Cerebellar nuclear complex (tissue), 1 donor: ENCODE measurements at places on chromosomes 2 and 18.

- no peak for DNase-seq
These were observed 62.3 kb upstream of the TMEM178A start for GRCh38 chr2:39603436-39603835.

DNA sequence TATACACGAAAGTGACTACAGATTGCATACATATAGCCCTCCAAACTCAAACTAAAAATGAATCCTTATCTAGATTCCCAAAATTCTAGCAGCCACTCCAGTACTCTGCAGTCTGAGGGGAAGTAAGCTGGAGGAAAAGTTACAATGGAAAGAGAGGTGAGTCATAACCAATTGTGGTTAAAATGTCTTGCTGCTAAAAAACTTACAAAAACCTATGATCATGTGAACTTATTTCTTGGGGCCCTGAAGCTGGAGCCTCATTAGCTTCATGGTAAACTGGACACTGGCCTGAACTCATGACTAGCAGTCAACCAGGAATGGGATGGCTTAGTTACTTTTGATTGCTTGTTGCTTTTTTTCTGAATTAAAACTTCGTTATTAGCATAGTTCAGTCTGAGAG is 175.9 kb downstream of the SLC4A3 start:
- DNase-seq, result no peak

- DNase-seq, result no peak
These were observed 413.3 kb upstream of the TRIB2 start for GRCh38 chr2:12303181-12304030.

DNA sequence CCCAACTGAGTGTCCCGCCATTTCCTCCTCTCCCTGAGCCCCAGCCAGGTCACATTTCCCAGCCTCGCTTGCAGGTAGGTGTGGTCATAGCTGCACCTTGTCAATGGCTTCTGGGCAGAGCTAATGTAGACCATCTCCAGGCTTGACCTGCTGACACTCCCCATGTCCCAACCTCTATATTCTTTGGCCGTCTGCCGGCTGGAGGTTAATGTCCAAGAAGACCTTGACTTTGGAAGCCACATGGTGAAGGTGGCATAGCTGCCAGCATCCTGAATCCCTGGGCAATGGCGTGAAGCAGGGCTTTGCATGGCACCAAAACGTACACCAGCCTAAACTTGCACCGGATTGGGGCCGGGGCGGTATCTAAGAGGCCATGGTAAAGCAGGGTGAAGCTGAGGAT is 88.3 kb downstream of the SPP2 start:
- DNase-seq, result no peak

DNA sequence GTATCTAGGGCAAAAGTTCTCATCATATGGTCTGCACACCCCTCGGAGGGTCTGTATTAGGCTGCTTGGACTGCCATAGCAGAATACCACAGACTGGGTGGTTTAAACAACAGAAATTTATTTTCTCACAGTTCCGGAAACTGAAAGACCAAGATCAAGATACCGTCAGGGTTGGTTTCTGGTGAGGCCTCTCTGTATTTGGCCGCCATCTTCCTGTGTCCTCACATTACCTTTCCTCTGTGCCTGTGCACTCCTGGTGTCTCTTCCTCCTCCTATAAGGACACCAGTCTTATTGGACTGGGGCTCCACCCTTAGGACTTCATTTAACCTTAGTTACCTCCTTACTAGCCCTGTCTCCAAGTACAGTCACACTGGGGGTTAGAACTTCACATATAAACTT is 132.5 kb downstream of the NCOA1 start:
- DNase-seq, result no peak

GRCh38 chr18:13288509-13289133 is 70.1 kb downstream of the LDLRAD4 start:
- no peak for DNase-seq

DNA sequence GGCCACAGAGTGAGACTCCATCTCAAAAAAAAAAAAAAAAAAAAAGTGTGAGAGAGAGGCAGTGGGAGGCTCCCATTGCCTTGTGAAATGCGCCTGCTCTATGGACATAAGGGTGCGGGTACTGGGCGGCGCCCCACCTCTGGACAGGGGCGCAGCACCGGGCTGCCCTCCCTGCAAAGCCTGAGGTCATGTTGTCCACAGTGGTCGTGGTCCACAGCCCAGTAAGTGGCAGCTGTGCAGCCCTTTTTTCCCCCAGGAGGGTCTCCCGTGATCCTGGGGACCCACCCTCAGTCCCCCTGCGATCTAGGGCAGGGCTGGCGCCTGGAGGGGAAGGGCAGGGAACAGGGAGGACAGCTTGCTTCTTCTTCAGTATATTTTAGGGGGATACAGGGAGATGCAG is 37.8 kb downstream of the LPIN1 start:
- DNase-seq, result no peak

GRCh38 chr2:202870431-202871299 is 901 bp downstream of the ICA1L start:
- peak; percentile 80 for DNase-seq

DNA sequence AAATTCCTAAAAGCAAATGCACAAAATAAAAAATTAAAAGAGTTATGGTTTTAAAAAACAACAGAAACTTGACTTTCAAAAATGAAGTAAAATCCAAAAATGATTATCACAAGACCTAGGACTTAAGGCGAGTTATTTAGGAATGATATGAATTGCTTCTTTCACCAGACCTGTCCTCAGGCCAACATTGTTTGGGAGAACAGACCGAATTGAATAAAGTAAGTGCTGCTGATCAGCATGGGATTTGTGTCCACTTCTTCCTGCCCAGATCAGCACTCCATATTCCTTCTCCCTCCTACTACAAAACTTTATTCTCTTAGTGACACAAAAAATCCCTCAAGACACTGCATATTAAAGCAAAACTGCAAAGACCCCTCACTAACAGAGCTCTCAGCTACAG is 39.1 kb downstream of the WDFY1 start:
- DNase-seq, result no peak

DNA sequence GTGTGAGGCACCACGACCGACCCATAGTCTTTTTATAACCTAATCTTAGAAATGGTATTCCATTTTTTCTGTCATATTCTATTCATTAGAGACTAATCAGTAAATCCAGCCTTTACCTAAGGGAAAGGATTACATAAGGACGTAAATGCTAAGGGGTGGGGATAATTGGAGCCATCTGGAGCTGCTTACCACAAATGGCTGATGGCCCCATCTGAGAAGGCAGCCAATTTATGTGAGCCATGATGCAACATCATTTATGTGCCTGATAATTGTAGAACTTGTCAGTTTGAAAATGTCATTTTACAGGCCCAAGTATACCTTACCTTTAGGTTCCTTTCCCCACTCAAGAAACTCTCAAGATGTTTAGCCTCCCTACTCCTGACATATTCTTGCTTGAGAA is 44.0 kb downstream of the ARHGEF33 start:
- no peak for DNase-seq

GRCh38 chr2:126950504-126950903 is 51.8 kb downstream of the TEX51 start:
- DNase-seq, result no peak

DNA sequence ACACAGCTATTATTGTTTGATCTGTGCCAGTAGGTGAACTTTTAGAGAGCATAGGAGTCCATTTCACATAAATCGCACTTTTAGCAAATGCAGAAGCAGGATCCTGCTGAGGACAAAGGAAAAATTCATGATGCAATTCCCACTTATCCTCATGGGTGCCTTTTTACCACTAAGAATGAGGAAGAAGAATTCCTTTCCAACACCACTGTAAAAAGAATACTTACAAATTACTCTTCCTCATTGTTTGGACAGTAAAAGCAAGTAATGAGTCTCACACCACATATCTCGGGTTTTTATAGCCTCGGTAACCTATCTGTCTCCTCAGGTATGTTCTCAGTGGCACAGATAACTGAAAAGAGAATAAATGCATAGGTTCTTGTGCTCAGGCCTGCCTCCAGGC is 238.5 kb downstream of the MTX2 start:
- DNase-seq, result no peak

DNA sequence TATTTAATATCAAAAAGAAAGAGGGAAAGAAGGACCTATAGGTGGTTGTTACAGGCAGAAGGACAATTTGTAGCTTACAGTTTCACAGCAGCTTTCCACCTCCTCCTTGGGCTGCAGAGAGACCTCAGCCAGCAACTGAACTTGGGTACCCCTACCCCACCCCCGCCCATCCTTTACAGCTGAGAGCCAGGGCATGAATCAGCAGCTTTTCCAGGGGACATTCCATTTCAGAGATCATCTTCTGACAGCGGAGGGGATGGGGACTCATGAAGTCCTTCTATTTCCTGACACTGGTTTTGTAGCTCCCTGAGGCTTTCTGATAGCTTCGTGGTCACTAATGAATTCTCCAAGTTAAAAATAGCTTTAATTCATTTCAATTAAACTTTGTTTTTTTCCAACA is 96.4 kb downstream of the ITGB1BP1 start:
- no peak for DNase-seq

DNA sequence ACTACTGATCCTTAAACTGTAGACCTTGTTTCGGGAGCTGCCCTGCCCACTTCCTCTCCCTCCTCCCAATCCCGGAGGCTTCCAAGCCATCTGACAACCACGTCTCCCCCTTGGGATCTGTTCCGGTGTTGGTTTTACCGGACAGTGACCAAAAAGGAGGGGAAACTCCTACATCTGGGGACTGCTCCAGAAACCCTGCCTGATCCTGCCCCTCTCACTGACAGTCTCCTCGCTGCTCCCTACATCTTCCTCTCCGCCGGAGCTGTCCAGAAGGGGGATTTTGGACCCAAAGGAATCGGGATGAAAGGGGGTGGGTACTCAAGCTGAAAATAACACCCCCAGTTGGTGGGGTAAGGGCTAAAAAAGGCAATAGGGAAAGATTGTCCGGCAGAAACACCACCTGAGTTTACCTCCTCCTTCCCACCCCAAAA is 1.5 kb downstream of the INO80D start:
- no peak for DNase-seq

DNA sequence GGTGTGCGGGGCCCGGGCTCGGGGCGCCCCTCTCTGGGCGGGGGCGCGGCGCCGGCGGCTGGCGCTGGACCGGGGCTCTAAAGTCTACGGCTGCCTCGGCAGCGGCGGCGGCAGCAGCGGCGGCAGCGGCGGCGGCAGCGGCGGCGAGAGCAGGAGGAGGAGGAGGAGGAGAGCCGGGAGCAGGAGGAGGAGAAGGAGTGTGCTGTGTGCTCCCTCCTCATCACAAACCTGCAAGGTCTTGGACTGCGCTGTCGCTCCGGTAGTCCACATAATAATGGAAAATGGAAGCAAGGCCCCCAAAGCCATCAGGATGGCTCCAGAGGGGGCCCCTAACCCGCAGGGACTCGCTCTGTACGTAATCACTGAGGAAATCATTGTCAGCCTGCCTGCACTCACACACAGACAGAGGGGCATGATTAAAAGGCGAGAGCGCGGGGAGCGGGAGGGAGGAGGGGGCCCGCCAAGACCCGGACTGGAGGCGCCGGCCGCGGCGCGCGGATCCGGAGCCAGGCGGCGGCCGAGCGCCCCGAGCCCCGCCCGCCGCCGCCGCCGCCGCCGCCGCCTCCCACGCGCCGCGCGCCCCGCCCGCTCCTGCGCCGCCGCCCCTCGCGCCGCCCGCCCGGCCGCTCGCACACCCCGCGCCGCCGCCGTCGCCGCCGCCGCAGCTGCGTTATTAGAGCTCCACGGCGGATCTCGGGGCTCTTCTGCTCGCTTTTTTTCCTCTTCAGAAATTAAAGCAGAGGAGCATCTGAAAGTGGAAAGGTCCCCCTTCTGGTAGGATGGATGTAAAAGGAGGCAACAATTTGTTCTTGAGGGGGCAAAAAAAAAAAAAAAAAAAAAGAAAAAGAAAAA is at the start of gene ZNF521:
Gene ZNF521, minus strand, starts transcription at position 390 of the 852 bp plus-strand sequence. CDS start 1,220 bp downstream, outside the sequence.
- peak; percentile 57 for DNase-seq

DNA sequence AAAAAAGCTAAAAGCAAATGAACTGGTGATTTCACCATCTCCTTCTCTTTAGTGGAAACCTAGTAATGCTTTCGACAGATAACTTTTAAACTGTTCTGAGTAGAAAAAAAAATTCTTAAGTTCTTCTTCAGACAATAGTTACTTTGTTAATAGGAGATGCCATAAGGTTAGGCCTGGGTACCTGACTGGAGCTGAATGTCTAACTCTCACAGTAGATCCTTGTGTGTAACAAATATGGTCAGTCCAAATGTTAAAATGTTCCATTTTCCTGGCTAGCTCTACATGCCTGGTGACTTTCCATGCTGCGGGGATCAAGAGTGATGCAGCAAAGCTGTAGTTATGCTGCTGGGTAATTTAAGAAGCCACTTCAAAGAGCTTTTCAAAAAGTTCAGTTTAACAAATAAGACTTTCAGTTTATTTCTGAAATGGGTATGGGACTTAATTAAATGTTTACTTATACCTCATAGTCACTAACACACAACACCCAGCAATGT is 264.0 kb upstream of the SESTD1 start:
- no peak for DNase-seq

DNA sequence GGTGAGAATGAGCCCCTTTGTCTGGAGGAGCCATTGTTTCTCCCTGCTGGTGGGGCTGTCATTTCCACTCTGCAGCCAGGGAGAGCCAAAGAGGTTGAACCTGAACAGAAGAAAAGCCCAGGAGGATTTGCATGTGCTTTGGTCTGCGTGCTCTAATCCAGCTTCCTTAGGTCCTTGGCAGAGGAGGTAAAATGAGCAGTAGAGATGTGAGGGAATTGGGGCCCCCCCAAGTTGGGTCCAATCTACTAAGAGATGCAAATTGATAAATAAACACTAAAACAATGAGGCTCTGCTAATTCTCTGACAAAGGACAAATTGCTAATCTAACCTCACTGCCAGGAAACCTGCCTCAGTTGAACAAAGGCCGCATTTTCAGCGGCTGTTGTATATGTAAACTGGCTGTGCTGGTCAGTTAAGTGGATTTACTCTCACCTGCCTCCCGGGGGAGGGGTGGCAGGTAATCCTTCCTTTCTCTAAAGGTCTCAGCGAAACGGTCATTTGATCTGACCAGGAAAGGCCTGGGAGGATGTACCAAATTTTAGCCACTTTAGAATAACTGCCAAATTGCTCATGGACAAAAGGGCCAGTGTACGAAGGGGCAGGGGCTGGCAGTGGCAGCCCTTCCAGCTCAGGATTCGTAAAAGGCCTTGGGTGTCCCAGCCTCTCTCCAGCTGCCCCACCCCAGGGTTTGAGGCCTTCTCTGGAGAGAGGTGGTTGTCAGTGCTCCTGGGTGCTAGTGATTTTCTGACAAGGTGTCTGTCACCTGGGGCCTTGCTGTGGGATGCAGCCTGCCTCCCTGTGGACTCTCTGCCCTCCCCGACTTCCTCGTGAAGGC is 193.6 kb downstream of the MIB1 start:
- DNase-seq, result no peak

GRCh38 chr2:104378853-104379374 is 475.0 kb upstream of the POU3F3 start:
- DNase-seq, result peak; percentile 23

GRCh38 chr2:127464470-127465257 is 46.4 kb downstream of the PROC start:
- no peak for DNase-seq
